ENCODE measurements at places on chromosomes 13 and 19. TPM values are rescaled to one million over a fixed set of nuclear protein-coding genes. Genes with fewer than 3 reads are reported as not detected.

GRCh38 chr13:25727250-25727649 lies 324.6 kb downstream of the SHISA2 start:
- DNase-seq = no peak

Gene PSG7
- total RNA-seq = not detected

- DNase-seq = no peak
Observed at GRCh38 chr13:111475488-111475887, 155.0 kb downstream of the TEX29 start.

Gene KIR3DL1
- total RNA-seq = not detected

DNA sequence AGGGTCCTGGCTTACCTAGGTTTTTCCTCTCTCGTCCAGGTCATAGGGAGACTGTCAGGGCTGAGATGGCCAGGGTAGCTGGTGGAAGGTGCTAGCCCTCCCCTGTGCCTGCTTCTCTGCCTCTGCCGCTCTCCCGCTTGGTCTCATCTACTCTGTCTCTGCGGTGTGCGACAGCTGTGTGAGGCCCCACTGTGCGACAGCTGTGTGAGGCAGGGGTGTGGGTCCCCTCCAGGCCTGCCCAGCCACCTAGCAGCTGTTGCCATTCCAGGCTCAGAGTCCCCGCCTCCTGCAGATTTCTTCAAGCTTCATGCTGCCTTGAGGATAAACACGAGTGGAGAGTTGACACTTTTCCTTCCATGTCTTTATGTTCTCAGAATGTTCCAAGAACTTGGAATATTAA lies 53.0 kb downstream of the ARHGEF7 start:
- DNase-seq = no peak

DNA sequence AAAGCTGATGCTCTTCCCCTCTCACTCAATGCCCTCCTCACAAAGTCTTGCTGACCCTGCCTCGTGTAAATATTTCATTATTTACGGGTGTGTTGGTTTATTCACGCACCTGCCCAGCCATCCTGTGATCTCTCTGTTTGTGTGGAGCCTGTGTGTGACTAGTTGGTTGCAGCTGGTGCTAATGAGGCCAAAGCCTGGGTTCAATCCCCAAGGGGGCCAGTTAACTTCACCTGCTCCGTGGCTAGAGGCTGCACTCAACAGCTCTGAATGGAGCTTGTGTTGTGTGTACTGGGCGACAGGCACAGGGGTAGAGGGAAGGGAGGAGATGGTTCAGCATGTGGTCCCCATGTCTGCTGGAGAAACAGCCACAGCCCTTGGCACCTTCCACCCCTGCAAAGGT lies 109.5 kb downstream of the DNAJC15 start:
- no peak for DNase-seq

- DNase-seq = no peak
Observed at GRCh38 chr13:73278186-73278585, 219.4 kb downstream of the KLF5 start.

- DNase-seq = no peak
Observed at GRCh38 chr13:24827799-24828198, 63.8 kb downstream of the RNF17 start.

- no peak for DNase-seq
Observed at GRCh38 chr13:33487575-33488243, 202.2 kb upstream of the STARD13 start.

- DNase-seq = peak; percentile 23
Observed at GRCh38 chr13:23921451-23921888, 24.2 kb upstream of the C1QTNF9B start.

DNA sequence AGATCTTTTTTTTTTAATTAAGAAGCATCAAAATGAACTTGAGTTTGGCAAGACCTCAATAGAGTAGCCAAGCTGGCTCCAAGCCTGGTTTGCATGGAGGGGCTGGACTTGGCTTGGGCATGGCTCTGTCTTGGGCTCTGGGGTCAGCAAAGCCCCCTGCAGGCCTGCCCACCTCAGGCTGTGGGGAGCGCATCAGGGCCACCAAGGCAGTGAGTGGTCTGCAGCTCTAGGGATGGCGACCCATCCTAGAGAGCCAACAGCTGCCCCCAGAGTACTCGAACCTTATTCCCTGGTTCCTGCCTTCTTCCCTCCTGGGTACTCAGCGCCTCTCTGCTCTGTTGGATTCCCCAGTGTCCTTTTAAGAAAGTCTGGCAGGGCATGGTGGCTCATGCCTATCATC lies 5.4 kb upstream of the CHST8 start:
- DNase-seq = no peak

Gene CYP4F8
- not detected for total RNA-seq

Gene NOVA2
- 2.5 TPM for total RNA-seq

- DNase-seq = no peak
Observed at GRCh38 chr19:46715620-46715974, 1.3 kb downstream of the PRKD2 start.

All from HCT116 (cell line).